Aorta (tissue), 5 donors: ENCODE measurements at places on chromosomes 12 and 14. TPM values are rescaled to one million over a fixed set of nuclear protein-coding genes. Genes with fewer than 3 reads are reported as not detected.

Gene KCNH3
- total RNA-seq: 0.10 TPM

Gene RHOJ
- total RNA-seq: 31.3 TPM

DNA sequence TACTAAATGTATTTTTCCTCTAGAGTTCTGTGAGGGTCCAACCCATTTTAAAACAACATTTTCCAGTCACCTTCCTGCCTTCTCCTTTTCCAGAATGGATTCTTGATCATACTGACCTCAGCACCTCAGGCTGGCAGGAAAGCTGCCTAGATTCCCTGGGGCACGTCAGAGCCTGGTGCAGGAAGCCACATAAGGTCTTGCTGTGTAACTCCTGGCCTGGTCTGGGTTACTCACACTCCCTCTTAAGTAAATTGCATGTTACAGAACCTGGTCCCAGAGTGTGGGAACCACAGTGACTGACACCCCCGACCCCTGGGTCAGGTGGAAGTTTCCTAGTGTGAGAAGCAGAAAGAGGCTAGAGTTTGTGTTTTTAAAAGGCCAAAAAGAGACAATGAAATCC is 209.8 kb downstream of the SPTSSA start:
- no peak overlapping the region for H3K4me3 ChIP-seq
- H3K27me3 ChIP-seq: no peaks in the 10 kb centered on the region
- H3K27ac ChIP-seq: no peak overlapping the region
- no peaks in the 10 kb centered on the region for H3K4me1 ChIP-seq
- DNase-seq: no peak

- H3K27ac ChIP-seq: peak overlapping the region; percentile 90
- H3K27me3 ChIP-seq: no peaks in the 10 kb centered on the region
- H3K4me1 ChIP-seq: peaks cover 3% of the 10 kb centered on the region
- H3K4me3 ChIP-seq: no peak overlapping the region
- DNase-seq: no peak
Observed at GRCh38 chr12:110134691-110135411, 10.7 kb downstream of the IFT81 start.

GRCh38 chr14:68506021-68506644 is 286.7 kb downstream of the ZFP36L1 start:
- no peak overlapping the region for H3K4me3 ChIP-seq
- H3K27ac ChIP-seq: no peak overlapping the region
- H3K4me1 ChIP-seq: peaks cover 4% of the 10 kb centered on the region
- H3K36me3 ChIP-seq: no peaks in the 10 kb centered on the region
- DNase-seq: no peak

Gene LARP4
- 54.9 TPM for total RNA-seq

GRCh38 chr12:75979181-75979580 is 52.4 kb downstream of the PHLDA1 start:
- no peaks in the 10 kb centered on the region for H3K36me3 ChIP-seq
- no peak for DNase-seq

GRCh38 chr14:88289996-88290395 is 33.1 kb downstream of the KCNK10 start:
- H3K27me3 ChIP-seq: peaks cover 2% of the 10 kb centered on the region
- H3K4me1 ChIP-seq: no peaks in the 10 kb centered on the region
- no peak overlapping the region for H3K27ac ChIP-seq
- DNase-seq: no peak

Gene NEUROD4
- not detected for total RNA-seq

DNA sequence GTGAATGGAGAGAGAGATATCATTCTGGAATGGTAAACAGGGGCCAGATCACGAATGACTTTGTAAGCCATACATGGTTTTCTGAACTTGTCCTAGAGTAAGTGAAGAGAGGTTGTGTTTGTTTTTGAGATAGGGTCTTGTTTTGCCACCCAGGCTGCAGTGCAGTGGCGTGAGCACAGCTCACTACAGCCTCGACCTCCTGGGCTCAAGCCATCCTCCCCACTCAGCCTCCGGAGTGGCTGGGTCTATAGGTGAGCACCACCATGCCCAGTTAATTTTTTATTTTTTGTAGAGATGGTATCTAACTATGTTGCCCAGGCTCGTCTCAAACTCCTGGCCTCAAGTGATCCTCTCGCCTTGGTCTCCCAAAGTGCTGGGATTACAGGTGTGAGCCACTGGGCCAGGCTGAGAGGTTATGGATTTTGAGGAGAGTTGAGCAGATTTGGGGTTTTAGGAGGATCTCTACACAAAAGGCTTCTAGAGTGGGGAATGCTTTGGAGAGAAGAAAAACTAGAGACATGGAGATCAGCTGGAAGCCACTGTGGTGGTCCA is 19.7 kb upstream of the GPRC5A start:
- DNase-seq: no peak
- H3K36me3 ChIP-seq: no peaks in the 10 kb centered on the region
- H3K27ac ChIP-seq: no peak overlapping the region
- no peaks in the 10 kb centered on the region for H3K4me1 ChIP-seq
- no peaks in the 10 kb centered on the region for H3K27me3 ChIP-seq

Gene RDH12
- not detected for total RNA-seq

DNA sequence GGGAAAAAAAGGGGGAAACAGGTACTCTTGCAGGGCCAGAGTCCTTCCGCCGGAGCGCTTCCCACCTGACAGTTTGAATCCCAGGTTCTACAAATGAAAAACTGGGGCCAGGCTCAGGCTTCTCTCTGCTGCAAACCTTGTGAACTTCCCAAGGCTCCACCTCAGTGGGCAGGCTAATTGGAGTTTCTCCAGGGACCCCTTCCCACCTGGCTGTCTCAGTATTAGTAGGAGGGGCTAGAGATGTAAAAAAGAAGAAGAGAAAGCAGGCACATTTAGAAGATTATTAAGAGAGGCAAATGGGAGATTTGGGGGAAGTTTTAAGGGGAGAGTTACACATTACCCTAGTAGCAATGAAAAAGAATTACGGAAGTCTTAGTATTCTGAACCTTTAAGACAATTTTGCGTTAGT is 20.0 kb upstream of the CLEC2D start:
- no peaks in the 10 kb centered on the region for H3K27me3 ChIP-seq
- H3K27ac ChIP-seq: no peak overlapping the region
- H3K4me1 ChIP-seq: no peaks in the 10 kb centered on the region
- H3K36me3 ChIP-seq: no peaks in the 10 kb centered on the region

DNA sequence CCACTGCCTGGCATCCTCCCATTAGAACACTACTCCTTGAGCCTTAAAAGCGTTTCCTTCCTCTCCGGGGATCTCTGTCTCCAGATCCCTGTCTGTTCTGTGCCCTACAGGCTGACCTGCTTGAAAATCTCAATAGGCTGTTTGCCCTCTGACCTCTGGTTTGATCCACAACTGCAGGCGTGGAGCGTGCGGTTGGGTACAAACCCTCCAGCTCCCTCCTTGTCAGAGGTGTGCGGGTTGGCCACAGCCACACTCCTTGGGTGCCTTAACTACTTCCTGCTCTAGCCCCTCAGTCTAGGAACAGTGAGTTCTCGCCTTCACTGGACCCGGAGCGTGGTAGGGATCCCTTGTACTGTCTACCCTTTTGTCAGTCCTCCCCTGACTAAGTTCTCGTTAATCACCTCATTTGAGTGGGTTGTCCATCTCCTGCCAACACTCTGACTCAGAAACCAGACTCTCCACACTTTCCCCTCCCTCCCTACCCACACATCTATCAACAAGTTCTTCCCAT is 33.1 kb downstream of the CMKLR1 start:
- no peaks in the 10 kb centered on the region for H3K36me3 ChIP-seq
- H3K27ac ChIP-seq: peak overlapping the region; percentile 99
- peaks cover 2% of the 10 kb centered on the region for H3K4me1 ChIP-seq
- no peaks in the 10 kb centered on the region for H3K27me3 ChIP-seq
- H3K4me3 ChIP-seq: no peak overlapping the region

DNA sequence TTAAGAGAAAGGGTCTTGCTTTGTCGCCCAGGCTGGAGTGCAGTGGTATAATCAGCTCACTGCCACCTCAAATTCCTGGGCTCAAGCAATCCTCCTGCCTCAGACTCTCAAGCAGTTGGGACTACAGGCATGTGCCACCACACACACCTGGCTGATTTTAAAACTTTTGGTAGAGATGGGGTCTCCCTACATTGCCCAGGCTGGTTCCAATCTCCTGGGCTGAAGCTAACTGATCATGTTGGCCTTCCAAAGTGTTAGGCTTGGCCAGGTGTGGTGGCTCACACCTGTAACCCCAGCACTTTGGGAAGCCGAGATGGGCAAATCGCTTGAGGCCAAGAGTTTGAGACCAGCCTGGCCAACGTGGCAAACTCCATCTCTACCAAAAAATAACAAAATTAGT is 43.9 kb upstream of the GCH1 start:
- no peak overlapping the region for H3K4me3 ChIP-seq
- H3K36me3 ChIP-seq: no peaks in the 10 kb centered on the region
- no peak overlapping the region for H3K27ac ChIP-seq
- DNase-seq: no peak

DNA sequence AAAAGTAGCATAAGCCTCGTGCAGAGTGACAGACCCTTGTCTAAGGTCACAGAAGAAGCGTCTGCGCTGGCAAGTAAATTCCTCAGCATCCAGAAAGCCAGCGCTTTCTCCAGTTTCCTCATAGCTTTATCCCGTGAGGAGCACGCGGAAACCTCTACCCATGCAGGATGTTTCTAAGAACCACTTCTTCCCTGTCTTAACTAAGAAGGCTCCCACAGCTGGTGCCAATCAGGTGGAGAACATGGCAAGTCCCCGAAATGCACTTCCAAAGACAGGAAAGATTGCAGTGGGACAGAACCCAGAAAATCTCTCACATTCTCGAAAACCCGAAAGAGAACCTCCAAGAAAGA is 968 bp upstream of the ARID4A start:
- no peaks in the 10 kb centered on the region for H3K27me3 ChIP-seq
- H3K36me3 ChIP-seq: no peaks in the 10 kb centered on the region
- no peaks in the 10 kb centered on the region for H3K4me1 ChIP-seq
- peak overlapping the region; percentile 22 for H3K27ac ChIP-seq
- DNase-seq: no peak

DNA sequence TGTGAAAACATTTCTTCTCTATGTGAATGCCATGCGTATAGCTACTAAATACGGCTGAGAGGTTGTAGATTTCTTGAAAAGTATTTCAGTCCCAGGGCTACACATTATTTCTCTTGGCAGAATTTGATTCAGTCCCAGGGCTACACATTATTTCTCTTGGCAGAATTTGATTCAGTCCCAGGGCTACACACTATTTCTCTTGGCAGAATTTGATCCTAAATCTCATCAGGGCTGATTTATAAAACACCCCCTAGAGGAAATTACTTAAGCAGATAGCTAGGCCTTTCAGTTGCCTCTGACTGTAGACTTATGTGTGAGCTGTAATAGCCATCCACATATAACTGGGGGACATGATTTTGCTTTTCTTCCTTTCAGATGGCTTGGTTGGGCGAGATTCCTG is 50.4 kb downstream of the AK7 start:
- H3K27me3 ChIP-seq: no peaks in the 10 kb centered on the region
- H3K4me1 ChIP-seq: no peaks in the 10 kb centered on the region
- no peak overlapping the region for H3K27ac ChIP-seq

DNA sequence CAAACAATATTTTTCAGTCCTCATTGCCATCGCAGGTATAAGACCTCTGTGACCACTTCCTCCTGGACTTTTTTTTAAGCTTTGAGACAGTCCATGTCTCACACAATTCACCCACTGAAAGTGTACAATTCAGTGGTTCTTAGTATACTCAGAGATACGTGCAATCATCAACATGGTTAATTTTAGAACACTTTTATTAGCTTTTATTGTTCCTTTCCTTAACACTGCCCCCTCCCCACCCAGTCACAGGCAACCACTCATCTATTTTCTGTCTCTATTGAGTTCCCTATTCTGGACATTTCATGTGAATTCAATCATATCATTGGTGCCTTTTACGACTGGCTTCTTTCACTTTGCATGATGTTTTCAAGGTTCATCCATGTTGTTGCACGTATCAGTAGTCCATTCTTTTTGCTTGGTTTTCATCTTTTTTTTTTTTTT is 16.2 kb downstream of the NCKAP5L start:
- H3K36me3 ChIP-seq: no peaks in the 10 kb centered on the region
- no peak overlapping the region for H3K27ac ChIP-seq
- H3K4me3 ChIP-seq: no peak overlapping the region
- H3K27me3 ChIP-seq: no peaks in the 10 kb centered on the region
